ENCODE measurements at places on chromosomes 6 and 20.

DNA sequence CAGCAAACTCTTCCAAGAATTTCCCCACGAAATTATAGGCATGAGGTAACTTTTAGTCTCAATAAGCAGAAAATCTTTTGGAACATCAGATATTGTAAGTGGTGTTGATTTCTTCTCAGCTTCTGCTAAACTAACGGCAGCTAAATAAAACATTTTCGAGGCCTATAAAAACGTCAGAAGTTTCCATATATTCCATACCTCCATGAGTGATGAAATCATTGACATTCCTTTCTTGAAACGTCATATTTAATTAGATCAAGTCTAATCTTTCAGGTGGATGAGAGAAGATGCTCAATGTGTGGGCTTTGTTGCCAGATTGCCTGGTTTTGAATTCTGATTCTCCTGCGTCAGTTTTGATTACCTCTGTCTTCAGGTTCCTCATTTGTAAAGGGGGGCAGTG is 81.3 kb downstream of the CDC5L start:
- DNase-seq: no peak

DNA sequence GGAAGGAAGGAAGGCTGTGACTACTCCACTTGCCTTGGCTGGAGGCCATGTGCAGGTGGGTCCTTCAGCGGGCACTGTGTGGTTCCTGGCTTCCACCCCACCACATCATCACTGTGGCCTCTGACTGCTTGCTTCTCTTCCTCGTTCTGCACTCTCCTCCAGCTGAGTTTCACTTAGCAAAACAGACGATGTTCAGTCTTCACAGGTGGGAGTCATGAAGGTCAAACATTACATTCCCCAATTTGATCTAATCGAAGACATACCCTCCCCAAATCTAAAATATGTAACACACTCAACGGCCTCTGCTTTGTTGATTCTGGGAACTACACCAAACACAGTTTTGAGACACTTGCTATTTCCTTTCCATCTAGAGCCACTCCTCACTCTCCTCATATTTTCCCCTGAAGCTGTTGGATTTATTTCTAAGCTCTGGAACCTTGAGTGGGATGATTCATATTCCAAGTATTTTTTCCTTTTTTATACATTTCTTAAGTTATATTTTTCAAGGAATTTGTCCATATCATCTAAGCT is 132.5 kb upstream of the FOXA2 start:
- peak; percentile 39 for DNase-seq

- no peak for DNase-seq
These were observed 15.9 kb upstream of the TENT5A start for GRCh38 chr6:81768150-81768942.

GRCh38 chr6:113620386-113620785 is 236.8 kb upstream of the MARCKS start:
- DNase-seq: no peak

DNA sequence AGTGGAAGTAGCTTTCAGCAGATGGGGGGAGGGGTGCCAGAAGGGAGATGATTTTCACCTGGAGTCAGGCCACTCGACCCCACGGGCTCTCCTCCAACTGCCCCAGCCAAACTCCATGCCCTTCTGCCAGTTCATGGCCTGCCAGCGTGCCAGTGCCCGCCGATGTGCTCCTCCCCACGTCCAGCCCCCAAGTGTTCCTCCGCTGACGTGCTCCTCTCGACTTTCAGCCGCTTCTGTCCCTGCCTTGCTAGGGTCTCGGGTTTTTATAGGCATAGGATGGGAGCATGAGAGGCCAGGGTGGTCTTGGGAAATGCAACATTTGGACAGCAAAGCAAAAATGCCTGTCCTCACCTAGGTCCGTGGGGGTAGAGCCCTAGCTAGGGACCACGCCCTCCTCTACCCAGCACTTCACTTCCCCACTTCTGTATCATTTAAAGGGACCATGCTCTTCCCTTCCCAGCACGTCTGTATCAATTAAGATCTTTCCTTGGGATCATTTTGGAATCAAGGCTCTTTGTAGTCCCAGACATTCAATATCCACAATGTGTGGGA is 54.4 kb downstream of the PRND start:
- no peak for DNase-seq

DNA sequence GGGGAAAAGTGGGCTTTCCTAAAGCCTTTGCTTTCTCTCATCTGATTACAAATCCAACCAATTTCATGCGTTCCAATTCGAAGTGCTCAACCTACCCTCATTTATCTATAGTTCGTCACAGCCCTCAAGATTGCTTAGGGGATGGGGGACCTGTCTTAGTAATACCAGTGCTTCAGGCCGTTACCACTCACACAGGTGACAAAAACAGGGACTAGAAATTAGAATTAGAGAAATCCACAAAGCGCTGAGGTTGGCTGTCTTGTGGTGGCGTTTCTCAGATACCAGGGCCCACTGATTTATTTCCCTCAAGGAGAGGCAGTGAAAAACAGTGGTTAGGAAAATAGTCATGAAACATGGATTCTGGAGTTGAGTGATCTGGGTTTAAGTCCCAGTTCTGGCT is 121.6 kb upstream of the SPACA1 start:
- DNase-seq: peak; percentile 46

DNA sequence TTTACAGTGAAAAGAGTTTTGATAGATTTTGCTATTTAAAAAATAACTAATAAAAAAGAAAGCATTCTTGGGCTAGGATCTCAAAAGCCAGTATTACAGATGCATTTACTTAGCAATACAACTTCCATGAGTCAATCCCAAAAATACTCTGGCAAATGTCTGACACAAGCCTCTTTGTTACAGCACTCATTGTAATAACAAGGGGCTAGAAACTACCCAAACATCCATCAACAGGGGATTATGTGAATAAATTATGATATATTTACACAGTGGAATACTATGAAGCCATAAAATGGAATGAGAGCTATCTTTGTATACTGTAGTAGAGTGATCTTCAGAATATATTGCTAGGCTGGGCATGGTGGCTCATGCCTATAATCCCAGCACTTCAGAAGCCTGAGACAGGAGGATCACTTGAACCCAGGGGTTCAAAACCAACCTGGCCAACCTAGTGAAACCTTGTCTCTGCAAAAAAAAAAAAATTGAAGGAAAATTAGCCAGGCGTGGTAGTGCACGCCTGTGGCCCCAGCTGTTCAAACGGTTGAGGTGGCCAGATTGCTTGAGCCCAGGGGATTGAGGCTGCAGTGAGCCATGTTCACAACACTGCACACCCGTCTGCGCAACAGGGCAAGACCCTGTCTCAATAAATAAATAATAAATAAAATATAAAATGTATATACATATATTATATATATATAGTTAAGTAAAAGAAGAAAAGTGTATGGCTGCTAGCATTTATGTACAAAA is 34.7 kb upstream of the TOP1 start:
- peak; percentile 76 for DNase-seq

GRCh38 chr6:43268782-43269272 is 25.5 kb downstream of the TTBK1 start:
- no peak for DNase-seq

- DNase-seq: no peak
These were observed 85.9 kb downstream of the TRMT6 start for GRCh38 chr20:5864428-5864827.

- no peak for DNase-seq
These were observed 43.4 kb upstream of the TENT5A start for GRCh38 chr6:81795890-81796289.

GRCh38 chr20:32333988-32334885 is 23.9 kb upstream of the ASXL1 start:
- DNase-seq: no peak

- no peak for DNase-seq
These were observed 401.5 kb upstream of the SASH1 start for GRCh38 chr6:147941143-147941542.

DNA sequence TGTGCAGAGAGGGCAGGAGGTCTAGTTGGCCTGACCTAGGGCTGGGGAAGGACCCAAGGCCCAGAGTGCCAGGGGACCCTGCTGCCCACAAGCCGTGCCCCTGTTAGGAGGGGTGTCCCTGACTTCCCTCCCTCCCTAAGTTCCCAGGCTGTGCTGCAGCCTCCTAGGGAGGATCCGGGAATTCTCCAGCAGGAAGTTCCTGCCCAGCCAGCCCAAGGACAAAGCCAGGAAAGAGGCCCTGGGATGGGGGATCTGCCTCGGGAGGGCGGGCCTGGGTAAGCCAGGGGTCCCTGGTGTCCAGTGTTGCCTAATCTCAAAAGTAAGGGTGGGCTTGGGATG is 9.3 kb upstream of the BAK1 start:
- DNase-seq: no peak

DNA sequence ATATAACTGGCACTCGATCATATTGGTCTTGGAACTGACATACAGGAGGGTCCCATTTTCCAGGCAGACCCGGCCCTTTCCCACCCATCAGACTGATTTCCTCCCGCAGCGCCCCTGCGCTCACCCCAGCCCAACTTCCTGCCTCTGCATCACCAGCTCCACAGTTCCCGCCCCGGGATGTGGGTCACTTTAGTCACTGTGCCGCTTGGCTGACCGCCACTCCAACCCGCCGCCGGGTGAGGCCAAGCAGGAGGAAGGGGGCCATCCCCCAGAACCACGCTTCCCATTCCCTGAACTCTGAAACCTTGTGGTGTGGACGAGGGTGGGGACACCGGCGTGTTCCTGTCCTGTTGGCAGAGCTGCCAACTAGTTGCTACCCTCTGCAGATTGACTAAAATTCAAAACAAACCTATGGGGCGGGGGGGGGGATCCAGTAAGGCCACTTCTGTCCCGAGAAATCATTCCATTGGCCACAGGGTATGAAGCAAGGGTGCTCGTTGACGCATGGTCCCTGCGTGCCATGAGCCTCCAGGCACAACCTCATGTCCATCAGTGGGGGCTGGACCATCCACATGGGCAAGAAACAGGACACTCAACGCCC is 12.3 kb downstream of the TGM2 start:
- no peak for DNase-seq

GRCh38 chr20:59939879-59940128 is 301 bp downstream of the PPP1R3D start:
- no peak for DNase-seq

DNA sequence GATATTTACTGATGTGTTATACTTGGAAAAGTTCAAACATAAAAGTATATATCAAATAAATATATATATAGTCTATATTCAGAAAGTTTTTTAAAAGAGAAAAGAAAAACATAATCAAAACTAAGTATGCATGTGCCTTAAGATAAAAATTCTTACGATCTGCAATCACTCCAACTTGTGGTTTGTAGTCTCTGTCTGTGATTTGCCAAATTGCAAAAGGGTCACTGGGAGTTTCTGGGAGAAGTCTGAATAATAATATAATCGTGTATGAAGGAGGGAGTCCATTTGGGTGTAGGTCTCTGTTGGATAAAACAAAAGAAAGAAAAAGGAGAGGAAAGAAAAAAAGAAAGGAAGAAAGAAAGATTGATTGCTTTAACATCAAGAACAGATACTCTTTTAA is 92.4 kb downstream of the COL12A1 start:
- no peak for DNase-seq

DNA sequence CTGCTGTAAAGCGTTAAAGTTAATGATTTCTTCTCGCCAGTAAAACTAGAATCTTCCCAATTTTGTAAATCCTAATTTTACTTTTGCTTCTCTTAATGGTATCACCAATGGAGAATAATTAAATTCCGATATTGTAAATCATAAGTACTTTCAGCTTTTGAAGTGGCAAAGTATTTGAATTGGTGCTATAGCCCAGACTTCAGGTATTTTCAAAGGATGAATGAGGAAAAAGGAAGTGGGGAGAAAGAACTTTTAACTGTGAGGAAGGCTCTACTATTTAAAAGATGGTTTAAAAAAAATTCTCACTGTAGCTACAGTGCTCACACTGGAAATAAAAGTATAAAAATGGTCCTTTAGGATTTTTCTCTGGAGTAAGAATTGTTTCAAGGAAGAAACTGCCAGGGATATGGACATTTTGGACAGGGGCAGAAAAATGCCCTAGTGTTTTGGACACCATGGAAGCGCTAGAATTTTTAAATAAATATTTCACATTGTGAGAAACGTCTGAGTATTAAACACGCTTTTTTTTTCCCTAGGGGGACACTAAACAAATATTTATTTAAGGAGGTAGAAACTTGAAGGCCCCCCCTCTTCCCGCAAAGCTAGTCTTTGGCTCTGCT is 1.3 kb upstream of the TAB2 start:
- DNase-seq: no peak

DNA sequence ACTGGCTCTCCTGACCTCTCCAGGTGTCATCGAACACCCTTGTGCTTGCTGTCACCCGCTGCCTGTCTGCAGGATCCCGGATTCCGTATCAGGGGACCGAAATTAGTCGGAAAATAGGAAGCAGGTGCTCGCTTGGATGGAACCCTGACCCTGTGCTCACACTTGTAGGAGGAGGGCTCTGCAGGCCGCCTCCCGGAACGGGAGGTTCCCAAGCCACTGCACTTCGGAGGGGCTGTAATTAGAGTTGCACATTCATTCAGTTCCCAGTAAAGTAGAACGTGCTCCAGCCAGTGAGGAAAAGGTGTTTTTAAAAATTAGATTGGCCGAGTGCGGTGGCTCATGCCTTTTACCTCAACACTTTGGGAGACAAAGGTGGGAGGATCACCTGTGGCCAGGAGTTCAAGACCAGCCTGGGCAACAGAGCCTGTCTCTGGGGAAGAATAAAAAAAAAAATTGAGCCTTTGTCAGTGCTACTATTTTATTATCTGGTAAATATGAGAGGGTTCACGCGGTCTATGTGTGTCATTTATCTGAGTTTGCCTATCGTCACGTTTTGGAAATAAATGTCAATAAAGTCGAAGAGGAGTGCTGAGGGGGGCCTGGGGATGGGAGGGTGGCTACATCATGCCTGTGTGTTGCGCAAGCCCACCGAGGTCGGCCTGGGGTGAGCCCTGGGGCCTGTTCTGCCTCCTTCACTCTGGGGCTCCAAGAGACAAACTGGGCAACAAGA is 1.5 kb upstream of the GMEB2 start:
- DNase-seq: peak; percentile 54

DNA sequence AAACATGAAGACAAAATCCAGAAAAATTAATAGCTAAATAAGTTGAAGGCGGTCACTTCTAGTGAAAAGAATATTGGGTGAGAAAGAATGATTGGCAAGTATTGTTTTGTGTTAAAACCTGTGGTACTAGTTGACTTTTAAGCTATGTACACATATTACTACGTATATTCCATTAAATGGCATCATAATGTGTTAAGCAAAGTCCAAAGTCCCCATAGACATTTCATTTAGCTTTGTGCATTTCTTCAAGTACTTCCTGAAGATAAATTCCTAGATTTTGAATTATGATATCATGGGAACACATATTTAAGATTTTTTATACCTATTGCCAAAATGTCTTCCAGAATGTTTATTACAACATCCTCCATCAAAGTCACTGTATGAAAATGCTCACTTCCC is 272.7 kb upstream of the IRAK1BP1 start:
- DNase-seq: no peak

- peak; percentile 24 for DNase-seq
These were observed 362.0 kb downstream of the CENPW start for GRCh38 chr6:126701676-126702560.

DNA sequence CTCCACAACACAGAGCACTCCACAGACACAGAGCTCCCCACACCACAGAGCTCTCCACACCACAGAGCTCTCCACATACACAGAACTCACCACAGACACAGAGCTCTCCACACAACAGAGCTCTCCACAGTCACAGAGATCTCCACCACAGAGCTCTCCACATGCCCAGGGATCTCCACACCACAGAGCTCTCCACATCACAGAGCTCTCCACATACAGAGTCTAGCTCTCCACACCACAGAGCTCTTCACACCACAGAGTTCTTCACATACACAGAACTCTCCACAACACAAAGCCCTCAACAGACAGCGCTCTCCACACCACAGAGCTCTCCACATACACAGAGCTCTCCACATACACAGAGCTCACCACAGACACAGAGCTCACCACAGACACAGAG is 55.3 kb downstream of the ERMARD start:
- DNase-seq: no peak
